Amygdala (tissue), 56 donors: ENCODE measurements at places on chromosomes 12 and 14.

DNA sequence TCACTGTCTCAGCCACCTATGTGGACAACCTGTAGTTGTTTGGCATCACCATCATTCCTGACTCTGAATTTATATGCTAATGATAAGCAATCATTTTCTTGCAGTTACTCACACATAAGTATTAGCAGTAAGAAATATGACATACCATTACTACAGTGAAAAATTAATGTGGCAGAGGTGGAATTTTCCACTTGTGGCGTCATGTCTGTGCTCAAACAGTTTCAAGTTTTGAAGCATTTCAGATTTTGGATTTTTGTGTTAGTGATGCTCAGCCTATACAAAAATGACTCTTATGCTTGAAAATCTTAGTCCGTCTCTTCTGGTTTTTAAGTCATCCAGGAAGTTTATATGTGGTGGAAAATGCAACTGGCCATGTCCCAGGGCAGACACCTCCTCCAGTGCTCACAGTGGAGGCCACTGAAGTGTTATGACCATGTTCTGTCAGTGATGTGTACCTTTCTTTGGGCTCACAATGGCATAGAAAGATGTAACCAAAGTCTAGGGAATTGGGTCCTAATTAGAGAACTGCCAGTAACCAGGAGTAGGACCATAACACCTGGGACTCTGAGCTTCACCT is 220.6 kb downstream of the SYT1 start:
- no peak for DNase-seq

DNA sequence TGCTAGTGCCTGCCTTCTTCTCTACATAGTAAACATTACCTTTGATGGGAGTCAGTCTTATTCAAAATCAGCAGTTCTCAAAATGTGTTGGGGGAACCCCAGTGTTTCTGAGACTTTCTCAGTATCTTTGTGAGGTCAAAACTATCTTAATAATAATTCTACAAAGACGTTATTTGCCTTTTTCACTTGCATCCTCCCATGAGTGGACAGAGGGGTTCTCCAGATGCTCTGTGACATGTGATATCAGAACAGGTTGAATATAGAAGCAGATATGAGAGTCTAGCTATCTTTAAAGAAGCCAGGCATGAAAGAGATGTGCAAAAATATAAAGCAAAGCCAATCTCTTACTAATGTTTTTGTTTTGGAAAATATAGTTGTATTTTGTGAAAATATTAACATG is 144.7 kb downstream of the KTN1 start:
- DNase-seq: no peak

GRCh38 chr14:58792416-58792815 is 154.7 kb downstream of the DACT1 start:
- DNase-seq: no peak

GRCh38 chr12:93174048-93174447 is 203.7 kb upstream of the NUDT4 start:
- no peak for DNase-seq

- no peak for DNase-seq
These were observed 2.5 kb upstream of the TBX5 start for GRCh38 chr12:114408471-114408885.

DNA sequence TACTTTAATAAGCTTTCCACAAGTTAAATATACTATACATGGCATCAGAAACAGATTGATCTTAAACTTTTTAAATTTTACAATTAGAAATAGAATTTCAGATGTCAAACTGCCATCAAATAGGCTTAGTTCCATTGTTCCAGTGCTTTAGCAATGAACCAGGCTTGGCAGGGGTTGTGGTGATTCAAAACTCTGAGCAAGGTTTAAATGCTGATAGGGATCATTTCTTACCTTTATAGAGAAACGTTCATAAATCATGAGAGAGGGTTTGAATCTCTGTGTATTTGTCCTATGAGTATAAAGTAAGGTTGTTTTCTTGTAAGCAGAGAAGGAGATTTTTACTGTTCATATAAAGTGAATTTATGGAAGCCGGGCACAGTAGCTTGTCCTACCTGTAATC is 794.5 kb upstream of the TBX3 start:
- DNase-seq: no peak

DNA sequence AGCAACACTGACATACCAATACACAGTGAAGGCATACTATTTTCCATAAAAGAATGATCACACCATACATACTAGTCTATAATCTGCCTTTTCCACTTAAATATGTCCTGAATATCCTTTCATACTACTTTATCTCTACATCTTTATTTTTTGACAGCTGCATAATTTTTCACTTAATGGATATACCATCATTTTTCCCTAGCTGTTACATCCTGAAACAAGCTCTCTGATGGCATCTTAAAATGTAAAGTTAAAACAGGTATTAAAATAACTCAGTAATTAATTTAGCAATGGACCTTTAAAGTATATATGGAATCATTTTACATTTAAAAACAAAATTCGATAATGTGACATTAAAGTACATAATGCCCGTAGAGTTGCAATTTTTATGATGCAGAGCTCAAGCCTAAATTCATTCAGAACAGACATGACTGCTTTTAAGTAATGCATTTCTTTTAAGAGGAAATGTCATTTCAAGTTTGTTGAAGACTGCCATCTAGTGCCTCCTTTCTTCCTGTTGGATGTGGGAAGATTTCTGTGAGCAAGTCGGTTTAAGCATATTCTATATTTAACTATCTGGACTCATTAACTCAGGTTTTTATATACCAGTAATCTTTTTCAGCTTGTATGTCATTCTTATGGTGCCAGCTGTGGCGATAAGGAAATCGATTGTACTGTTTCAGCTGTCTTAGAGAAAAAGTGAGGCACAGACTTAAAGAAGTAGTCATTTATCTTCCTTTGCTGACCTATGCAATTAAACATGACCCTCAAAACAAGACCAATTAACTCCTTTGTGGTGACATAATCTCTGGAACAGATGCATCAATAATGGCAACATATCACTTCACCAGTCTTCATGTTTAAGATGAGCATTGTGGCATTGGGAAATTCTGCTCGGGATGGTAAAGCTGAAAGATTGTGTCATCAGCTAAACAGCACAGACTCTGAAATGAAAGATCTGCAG is 20.3 kb downstream of the PRICKLE1 start:
- no peak for DNase-seq

GRCh38 chr14:105993814-105994213 is 467.4 kb downstream of the TMEM121 start:
- no peak for DNase-seq

GRCh38 chr14:69151458-69152180 is 1.3 kb downstream of the DCAF5 start:
- DNase-seq: peak; percentile 37

GRCh38 chr12:93375906-93376305 is 1.8 kb upstream of the NUDT4 start:
- no peak for DNase-seq

GRCh38 chr12:121181181-121181580 is 28.7 kb upstream of the P2RX4 start:
- no peak for DNase-seq

- DNase-seq: no peak
These were observed 96.2 kb upstream of the PTPRB start for GRCh38 chr12:70733385-70733784.

DNA sequence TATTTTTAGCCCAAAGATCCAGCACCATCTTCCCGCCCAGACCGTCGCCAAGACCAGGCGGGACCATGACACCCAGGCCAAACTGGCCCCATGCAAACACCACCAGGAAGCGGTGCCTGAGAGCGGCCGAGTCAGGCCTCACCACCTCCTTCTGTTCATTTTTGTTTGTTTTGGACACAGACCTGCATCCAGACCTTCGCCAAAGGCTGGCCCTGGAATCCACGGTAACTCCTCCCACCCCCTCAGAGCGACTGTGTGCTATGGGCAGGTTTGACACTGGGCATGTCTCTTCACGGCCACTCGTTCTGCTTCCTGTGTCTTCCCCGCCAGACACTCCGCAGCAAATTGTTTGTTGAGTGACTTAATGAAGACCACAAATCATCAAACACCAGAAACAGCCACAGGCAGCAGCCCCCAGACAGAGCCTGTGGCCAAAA is 47.1 kb downstream of the NCOR2 start:
- DNase-seq: no peak

DNA sequence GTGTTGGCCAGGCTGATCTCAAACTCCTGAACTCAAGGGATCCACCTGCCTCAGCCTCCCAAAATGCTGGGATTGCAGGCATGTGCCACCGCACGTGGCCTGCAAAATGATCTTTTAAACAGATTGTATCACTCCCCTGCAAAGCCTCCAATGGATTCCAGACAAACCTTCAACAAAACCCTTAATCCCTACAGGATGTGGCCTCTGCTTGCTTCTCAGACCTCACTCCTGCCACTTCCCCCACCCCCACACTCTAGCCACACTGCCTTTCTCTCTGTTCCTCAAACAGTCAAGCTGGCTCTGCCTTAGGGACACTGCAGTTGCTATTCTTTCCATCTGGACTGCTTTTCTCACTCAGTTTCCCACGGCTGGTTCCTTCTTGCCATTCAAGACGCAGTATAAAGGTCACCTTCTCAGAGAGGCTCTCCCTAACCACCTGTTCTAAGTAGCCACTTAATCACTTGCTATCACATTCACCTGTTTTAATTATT is 47.3 kb upstream of the TMED10 start:
- peak; percentile 16 for DNase-seq

GRCh38 chr14:100304825-100305323 is 1.4 kb downstream of the SLC25A29 start:
- DNase-seq: peak; percentile 17

GRCh38 chr14:31283578-31284252 is 76.1 kb upstream of the HECTD1 start:
- no peak for DNase-seq

GRCh38 chr12:124387528-124387911 is 92.6 kb downstream of the RFLNA start:
- no peak for DNase-seq

- DNase-seq: no peak
These were observed 27.7 kb downstream of the ARHGAP5 start for GRCh38 chr14:32104803-32105202.

DNA sequence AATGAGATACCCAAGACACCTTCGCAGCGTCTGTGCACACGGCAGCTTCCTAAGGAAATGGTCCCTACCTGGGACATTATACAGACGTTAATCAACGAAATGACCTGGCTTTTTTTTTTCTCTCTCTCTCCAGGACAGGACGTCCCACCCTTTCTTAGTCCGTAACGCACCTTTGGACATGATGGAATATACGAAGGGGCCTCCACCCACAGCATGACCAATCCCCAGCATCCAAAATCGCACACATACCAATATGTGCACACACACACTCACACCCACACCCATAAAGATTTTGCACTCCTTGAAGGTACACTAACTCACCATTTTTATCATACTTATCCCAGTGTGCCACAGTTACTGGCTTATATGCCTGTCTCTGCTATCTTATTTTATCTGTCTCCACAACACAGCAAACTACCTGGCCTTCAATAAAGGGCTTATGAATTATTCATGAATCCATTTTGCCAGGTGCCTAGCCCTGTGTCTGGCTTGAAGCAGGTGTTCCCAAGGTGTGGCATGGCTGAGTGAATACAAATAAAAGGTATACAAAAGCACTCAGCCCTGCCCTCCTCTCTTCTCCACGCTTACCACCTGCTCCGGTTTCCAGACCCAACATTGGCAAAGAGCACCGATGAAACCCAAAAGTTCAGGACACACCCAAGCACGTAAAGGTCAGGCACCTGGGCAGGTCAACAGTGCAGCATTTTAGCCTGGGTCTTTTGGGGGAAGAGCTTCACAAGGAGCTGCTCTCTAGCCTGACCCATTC is 2.2 kb downstream of the SCNN1A start:
- no peak for DNase-seq

GRCh38 chr14:101594511-101595148 is 33.3 kb downstream of the DIO3 start:
- no peak for DNase-seq

- no peak for DNase-seq
These were observed 155.5 kb upstream of the KRR1 start for GRCh38 chr12:75666939-75667334.

GRCh38 chr12:92785563-92785950 is 82.8 kb downstream of the PLEKHG7 start:
- DNase-seq: no peak

DNA sequence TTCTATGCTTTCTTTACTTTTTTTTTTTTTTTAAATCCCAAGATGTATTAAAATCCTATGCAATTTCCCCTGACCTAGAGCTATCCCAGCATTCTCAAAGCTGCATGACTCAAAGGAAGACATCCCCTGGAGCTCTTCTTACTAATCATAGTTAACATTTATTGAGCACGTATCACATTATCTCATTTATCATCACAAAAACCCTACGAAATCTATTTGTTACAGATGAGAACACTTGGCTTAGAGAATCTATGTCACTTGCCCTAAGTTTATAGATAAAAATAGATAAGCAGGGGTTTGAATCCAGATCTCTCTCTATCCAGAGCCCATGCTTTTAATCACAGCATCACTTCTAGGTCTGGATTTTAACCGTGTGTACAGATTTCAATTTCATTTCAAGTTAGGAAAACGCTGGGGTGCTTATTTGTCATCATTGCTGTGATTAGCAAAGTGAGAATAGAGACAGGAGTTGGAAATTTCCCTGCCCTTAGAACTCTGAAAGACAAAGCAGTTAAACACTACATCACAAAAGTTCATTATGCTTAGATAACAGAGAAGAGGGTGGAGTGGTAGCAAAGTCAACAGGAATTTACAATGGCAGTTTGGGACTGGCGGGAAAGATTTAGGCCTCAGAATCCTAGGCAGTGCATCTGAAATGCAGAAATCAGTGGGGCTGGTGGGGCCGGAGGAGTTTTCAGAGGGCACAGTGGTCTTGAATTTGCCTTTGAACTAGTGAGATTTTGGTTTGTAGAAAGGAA is 177.7 kb upstream of the FRMD6 start:
- DNase-seq: no peak

DNA sequence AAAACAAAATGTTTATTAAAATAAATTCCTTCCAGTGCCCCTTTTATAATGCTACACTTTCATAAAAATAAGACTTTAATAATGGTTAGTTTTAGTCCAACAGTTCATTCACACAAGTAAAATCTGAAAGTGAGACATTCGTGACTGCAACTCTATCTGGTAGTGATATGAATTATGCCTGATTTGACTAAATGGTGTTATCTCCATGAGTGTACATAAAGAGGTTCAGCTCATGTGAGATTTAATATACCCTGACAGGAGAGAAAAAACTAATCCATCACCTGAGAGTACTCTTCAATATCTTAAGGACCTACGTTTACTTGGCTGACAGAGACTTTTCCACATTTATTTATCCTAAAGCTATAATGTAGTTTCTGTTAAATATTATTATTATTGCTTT is 34.0 kb downstream of the ERO1A start:
- no peak for DNase-seq

DNA sequence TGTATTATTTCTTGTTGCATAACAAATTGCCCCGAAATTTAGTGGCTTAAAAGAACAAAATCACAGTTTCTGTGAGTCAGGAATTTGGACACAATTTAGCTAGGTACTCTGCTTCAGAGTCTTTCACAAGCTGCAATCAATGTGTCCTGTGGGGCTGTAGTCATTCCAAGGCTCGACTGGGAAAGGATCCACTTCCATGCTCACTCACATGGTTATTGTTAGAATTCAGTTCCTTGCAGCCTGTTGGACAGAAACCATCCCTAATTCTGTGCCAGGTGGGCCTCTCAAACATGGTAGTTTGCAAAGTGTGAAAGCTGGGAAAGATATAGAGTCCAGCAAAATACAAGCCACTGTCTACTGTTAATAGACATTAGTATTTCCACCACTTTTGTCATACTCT is 59.7 kb upstream of the ARID2 start:
- DNase-seq: no peak
